GM12865 (cell line): ENCODE measurements at places on chromosomes 13 and 19.

- DNase-seq, result no peak
These were observed 10.3 kb upstream of the C5AR2 start for GRCh38 chr19:47321630-47322029.

- no peak for DNase-seq
These were observed 517.7 kb downstream of the MYO16 start for GRCh38 chr13:109146912-109147647.

DNA sequence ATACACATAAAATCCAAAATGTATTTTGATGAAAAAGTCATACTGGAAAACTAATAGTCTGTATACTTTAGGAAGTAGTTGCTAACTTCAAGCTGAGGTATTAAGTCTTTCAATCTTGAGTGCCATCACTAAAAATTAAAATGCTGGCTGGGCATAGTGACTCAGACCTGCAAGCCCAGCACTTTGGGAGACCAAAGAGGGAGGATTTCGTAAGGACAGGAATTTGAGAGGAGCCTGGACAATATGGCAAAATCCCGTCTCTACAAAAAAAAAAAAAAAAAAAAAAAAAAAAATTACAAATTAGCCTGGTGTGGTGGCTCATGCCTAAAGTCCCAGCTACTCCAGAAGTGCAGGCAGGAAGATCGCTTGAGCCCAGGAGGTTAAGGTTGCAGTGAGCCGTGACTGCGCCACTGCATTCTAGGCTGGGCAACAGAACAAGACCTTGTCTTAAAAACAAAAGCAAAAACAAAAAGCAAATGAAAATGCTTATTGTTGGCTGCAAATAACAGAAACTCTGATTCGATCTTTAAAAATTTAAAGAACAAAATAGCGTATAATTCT lies 1994.2 kb upstream of the PCDH20 start:
- DNase-seq, result no peak

DNA sequence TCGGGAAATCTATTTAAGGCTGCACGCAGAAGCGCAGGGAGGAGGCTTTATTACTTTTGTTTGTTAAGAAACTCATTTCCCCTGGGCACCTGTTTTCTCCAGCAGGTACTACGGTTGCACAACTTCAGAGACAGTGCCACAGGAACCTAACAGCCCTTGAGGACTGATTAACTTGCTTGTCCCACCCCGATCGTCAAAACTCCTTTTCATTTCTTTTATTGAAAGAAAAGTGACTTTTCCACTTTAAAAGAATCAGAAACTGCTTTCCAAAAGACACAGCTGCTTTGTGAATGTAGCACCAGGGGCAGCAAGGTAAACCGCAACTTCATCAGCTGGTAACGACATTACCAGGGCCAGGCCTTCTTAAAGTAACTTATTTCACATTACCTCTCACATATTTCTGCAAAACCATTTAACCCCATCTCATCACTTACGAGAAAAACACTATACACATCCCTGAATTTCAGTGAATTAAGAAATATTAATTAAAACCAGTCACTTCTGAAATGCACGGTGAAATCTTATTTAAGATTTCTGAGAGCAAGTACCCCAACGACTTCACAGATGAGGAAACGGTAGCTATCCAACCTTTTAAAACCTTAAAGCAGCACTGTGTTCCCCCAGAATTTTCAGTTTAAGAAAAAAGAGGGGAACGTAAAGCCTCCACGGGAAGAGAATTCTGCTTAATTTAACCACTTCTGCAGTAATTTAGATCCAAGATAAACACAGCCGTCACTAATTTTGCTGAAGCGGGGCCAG lies 1.4 kb downstream of the ANKRD10 start:
- DNase-seq, result peak; percentile 51

DNA sequence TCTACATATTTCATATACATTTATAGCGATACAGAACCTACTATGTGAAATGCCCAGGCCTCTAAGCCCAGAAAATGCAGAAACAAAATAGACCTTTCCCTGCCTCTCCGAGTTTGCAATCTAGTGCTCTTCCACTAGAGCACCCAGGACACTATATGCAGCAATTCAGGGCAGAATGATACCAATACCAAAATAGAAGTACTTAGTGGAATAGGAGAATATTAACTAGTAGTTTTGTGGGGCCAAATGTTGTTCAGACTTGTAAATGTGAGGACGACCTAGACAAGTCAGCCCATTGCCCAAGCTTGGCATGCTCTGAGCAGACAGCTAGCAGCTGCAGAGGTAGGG lies 35.8 kb upstream of the FLT1 start:
- DNase-seq, result no peak

GRCh38 chr13:111976474-111977178 lies 90.3 kb upstream of the SOX1 start:
- no peak for DNase-seq

DNA sequence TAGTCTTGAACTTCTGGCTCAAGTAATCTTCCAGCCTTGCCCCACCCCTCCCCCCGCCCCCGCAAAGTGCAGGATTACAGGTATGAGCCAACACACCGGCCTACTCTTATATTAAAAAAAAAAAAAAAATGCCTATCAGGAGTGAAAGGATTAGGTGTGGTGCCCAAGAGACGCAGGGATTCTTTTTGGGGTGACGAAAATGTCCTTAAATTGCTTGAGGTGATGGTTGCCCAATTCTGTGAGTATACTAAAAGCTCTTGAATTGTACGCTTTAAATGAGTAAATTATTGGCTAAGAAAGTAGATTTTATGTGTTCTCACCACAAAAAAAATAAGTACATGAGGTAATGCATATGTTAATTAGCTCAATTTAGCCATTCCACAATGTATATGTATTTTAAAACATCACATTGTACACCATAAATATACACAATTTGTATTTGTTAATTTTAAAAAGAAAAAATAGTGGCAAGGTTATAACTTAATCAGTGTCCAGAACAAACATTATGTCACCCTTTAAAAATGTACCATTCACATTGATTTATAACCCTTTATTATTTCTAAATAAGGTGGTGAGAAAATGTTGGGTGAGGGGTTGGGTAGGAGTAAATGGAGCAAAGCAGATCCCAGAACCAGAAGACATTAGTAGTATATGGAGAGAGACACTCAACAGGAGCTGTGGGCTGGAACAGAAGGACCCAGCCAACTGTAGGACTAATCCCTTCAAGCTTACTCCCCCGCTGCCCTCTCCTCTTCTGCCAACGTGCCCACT lies 3.9 kb downstream of the IGSF23 start:
- no peak for DNase-seq

DNA sequence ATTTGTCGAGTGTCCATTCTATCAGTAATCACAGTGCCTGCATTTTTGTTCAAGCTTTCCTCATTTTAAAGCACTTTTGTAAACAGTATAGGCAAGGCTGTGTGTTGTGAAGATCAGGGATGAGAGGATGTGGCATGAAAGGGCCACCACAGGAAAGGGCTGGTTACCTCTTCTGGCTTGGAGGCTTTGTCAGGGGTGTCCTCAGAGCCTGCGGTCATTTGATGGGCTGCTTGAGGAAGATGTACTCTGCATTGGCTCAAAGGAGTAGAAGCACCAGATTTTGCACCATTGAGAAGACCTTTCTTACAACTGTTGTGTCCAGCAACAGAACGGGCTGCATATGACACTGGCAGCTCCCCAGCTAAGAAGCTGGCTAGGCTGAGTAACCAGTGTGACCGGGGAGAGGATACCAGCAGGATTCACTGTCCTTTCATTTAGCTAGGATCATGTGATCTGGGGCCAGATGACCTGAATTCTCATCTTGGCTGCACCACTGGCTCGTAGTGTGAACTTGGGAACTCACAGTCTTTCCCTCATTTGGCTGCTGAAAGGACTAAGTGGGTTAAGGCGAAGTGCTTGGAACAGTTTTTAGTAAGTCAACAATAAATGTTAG lies 380.2 kb downstream of the FGF9 start:
- DNase-seq, result no peak

DNA sequence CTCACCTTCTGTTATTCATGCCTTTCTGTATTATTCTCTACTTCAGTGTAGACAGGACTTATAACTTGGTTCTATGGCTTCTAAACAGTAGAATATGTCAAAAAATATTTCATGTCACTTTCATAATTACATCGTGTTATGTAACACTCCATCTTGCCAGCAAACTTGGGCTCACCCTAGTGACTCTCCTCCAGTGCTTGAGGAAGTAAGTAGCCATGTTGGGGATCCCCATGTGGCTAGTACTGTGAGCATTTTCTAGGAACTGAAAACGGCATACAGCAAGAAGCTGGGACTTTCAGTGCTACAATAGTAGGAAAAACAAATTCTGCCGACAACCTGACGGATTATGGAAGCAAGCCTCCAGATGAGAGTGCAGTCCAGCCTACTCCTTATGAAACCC lies 495.6 kb downstream of the SLITRK6 start:
- no peak for DNase-seq

GRCh38 chr19:29413435-29413834 lies 112.4 kb upstream of the VSTM2B start:
- DNase-seq, result no peak
